CD4-positive, alpha-beta T cell treated with Interleukin-4 for 4 hours (primary cell): ENCODE measurements at places on chromosomes 4 and X.

GRCh38 chr4:175560604-175561003 is 251.5 kb downstream of the GPM6A start:
- no peak for DNase-seq

- peak; percentile 72 for DNase-seq
These were observed 13.0 kb upstream of the HELT start for GRCh38 chr4:185005219-185005819.

GRCh38 chrX:12170755-12171154 is 32.5 kb downstream of the FRMPD4 start:
- no peak for DNase-seq

- DNase-seq: no peak
These were observed 469.9 kb downstream of the PCDH10 start for GRCh38 chr4:133618963-133619362.

GRCh38 chrX:38861489-38861888 is 60.2 kb downstream of the MID1IP1 start:
- no peak for DNase-seq

GRCh38 chrX:41895826-41896225 is 27.5 kb downstream of the CASK start:
- no peak for DNase-seq
